Placental pericyte (primary cell): ENCODE measurements at places on chromosomes 13 and 19. TPM values are rescaled to one million over a fixed set of nuclear protein-coding genes. Genes with fewer than 3 reads are reported as not detected.

Gene GFY
- total RNA-seq, result not detected in 2 replicates

Gene GRIN3B
- total RNA-seq, result 0.14 and 0.66 TPM in 2 replicates

Gene ALDH16A1
- total RNA-seq, result 30.4 and 40.1 TPM in 2 replicates

Gene MEIOSIN
- total RNA-seq, result under 0.01 TPM in 1 of 2 replicates, not detected in the other

Gene OCEL1
- total RNA-seq, result 5.4 and 6.3 TPM in 2 replicates

Gene CGB8
- not detected in 2 replicates for total RNA-seq

Gene ADGRL1
- 2.6 and 2.8 TPM in 2 replicates for total RNA-seq

Gene BLVRB
- 37.8 and 116 TPM in 2 replicates for total RNA-seq

Gene ERICH6B
- not detected in 2 replicates for total RNA-seq

Gene SIGLEC10
- total RNA-seq, result 0.14 TPM in 1 of 2 replicates, not detected in the other

Gene C19orf67
- not detected in 2 replicates for total RNA-seq

Gene KLK4
- not detected in 2 replicates for total RNA-seq

Gene CYP2A7
- total RNA-seq, result not detected in 2 replicates

Gene TMEM143
- total RNA-seq, result 3.3 and 5.0 TPM in 2 replicates

Gene OR1M1
- total RNA-seq, result not detected in 2 replicates

Gene SYNGR4
- not detected in 2 replicates for total RNA-seq

Gene FLT1
- 94.3 and 201 TPM in 2 replicates for total RNA-seq

Gene SIRT2
- total RNA-seq, result 59.0 and 63.7 TPM in 2 replicates

Gene NLRP7
- not detected in 2 replicates for total RNA-seq

Gene IRS2
- 2.6 and 17.7 TPM in 2 replicates for total RNA-seq

Gene PEG3
- 0.14 and 0.44 TPM in 2 replicates for total RNA-seq

Gene SOX1
- total RNA-seq, result not detected in 2 replicates
